ENCODE measurements at places on chromosomes 6 and 20. TPM values are rescaled to one million over a fixed set of nuclear protein-coding genes. Genes with fewer than 3 reads are reported as not detected.

DNA sequence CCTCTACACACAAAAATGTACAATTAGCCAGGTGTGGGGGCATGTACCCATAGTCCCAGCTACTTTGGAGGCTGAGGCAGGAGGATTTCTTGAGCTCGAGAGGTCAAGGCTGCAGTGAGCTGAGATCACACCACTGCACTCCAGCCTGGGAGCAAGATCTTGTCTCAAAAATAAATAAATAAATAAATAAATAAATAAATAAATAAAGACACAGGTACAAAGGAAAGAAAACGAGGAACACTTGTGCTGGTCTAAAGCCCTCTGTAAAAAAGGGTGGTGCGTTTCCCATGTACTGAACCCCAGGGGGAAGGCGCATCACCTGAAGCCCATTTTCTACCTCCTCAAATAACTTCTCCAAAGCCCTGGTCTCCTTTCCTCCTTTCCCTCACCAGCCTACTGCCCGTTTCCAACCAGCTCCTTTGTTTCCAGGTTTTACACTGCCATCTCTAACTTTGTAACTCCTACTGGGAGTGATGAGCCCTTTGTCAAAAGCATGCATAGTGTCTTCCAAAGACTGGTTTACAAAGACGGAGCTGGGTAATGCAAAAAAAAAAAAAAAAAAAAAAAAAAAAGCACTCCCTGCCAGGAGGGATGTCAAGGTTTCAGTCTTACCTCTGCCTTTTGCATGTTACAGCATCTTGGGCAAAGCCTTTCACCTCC lies 81.5 kb upstream of the SOX4 start:
- H3K27me3 ChIP-seq: no peaks in the 10 kb centered on the region
- no peaks in the 10 kb centered on the region for H3K36me3 ChIP-seq
- H3K4me3 ChIP-seq: no peak overlapping the region
- H3K4me1 ChIP-seq: no peaks in the 10 kb centered on the region
- no peak for DNase-seq

DNA sequence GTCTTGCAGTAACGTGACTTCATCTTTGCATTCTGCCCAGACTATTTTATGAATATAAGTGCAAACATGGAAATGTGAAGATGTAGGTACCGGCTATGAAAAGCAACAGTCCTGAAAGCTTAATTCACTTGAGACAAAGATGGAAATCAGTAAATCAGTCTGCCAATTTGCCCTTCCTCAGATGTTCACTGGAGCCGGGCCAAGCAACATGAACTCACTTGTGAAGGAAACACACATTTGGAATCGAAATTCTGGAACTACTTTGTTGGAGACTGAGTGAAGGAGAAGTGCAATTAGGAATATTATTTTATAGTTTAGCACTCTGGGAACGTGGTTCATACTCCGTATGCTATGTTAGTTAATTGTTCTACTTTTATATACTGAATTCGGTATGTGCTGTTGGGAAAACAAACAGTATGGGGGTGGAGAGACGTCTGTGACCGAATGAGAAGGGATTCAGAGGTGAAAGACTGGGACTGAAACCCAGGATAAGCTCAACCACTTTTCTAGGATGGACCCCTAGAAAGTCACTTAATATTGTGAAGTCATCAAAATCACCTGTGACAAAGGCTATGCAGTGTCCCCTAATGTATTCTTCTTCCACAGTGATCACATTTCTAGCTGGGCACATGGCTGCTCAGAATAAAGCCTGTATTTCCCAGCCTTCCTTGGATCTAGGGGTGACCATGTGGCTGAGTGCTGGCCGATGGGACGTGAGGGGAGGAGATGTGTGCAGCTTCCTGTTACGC lies 95.5 kb downstream of the PREX1 start:
- no peak for DNase-seq
- peaks cover 19% of the 10 kb centered on the region for H3K4me1 ChIP-seq
- H3K27me3 ChIP-seq: no peaks in the 10 kb centered on the region

The AGER gene
- total RNA-seq: 8.5 TPM

DNA sequence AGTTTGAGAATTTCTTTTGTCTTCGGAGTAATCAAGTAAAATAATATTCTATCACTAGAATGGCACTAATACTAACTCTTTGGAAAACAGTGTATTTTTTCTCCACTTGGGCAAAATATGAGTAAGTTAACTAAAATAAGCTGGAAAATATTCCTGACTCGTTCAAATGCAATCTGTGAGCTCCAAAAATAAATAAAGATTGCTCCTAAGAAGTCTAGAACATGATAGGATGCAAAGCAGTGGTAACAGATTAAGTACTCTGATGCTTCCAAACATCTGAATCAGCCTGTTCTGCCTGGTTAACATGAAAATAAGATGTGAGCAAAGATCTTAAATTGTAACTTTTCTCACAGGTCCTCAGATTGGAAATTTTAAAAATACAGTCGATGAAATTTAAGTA lies 285.1 kb upstream of the ID4 start:
- no peaks in the 10 kb centered on the region for H3K27me3 ChIP-seq
- no peak overlapping the region for H3K4me3 ChIP-seq
- DNase-seq: no peak
- no peak overlapping the region for H3K27ac ChIP-seq
- H3K4me1 ChIP-seq: no peaks in the 10 kb centered on the region
- H3K36me3 ChIP-seq: no peaks in the 10 kb centered on the region

GRCh38 chr20:36315545-36316351 lies 9.6 kb downstream of the DLGAP4 start:
- no peak for DNase-seq
- H3K36me3 ChIP-seq: no peaks in the 10 kb centered on the region
- no peaks in the 10 kb centered on the region for H3K4me1 ChIP-seq
- no peak overlapping the region for H3K27ac ChIP-seq

DNA sequence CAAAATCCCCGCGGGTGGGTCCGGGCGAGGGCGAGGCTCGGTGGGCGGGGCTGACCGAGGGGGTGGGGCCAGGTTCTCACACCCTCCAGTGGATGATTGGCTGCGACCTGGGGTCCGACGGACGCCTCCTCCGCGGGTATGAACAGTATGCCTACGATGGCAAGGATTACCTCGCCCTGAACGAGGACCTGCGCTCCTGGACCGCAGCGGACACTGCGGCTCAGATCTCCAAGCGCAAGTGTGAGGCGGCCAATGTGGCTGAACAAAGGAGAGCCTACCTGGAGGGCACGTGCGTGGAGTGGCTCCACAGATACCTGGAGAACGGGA lies 809 bp downstream of the HLA-G start:
- DNase-seq: no peak
- H3K36me3 ChIP-seq: no peaks in the 10 kb centered on the region
- H3K27ac ChIP-seq: no peak overlapping the region

- no peak overlapping the region for H3K27ac ChIP-seq
- no peaks in the 10 kb centered on the region for H3K4me1 ChIP-seq
- no peak for DNase-seq
- H3K36me3 ChIP-seq: no peaks in the 10 kb centered on the region
Observed at GRCh38 chr20:31923388-31924331, 28.2 kb downstream of the PDRG1 start.

- DNase-seq: no peak
- H3K36me3 ChIP-seq: no peaks in the 10 kb centered on the region
- H3K4me3 ChIP-seq: no peak overlapping the region
- H3K4me1 ChIP-seq: no peaks in the 10 kb centered on the region
- no peak overlapping the region for H3K27ac ChIP-seq
- peaks cover 10% of the 10 kb centered on the region for H3K27me3 ChIP-seq
Observed at GRCh38 chr20:37686762-37687477, 6.9 kb upstream of the CTNNBL1 start.
